ENCODE measurements at places on chromosomes 3 and 15.
A peak's percentile ranks its signal among the peaks of the same experiment; 100 is the strongest.

DNA sequence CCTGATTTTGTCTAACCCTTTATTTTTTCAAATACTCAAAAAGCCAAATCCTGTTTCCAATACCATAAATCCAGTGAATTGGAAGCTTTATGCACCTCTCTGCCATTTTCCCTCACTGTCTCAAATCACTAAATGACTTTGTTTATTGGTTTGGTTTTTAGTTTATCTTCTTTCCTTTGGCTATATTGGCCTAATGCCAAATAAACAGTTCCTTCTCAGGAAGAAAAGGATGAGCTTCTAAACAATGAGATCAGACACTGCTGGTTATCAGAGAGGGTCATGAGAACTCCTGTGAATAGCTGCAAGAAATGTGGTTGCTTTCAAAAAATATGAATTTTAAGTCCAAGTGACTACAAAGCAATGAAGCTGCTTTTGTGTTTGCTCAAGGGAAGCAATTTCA, 359.9 kb downstream of the MECOM start:
- DNase-seq: no peak

DNA sequence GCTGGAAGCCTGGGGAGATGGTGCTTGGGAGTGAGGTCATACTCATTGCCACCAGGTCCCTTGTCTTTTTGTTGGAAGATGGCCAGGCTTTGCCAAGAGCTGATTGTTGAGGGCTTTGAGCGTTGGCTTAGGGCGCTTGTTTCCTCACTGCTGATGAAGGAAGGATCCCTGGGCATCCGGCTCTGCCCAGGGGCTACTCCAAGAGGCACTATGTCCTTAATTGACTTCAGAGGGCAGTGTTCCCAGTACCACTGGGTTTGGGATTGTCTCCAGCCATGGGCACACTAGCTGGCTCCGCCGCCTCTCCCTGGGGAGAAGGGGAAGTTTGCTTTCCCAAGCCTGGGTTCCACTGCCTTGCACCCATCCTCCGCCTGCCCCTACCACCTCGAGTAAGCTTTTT, 57.2 kb upstream of the RGMA start:
- no peak for DNase-seq

GRCh38 chr15:47432826-47433225, 284.5 kb upstream of the SEMA6D start:
- DNase-seq: no peak

DNA sequence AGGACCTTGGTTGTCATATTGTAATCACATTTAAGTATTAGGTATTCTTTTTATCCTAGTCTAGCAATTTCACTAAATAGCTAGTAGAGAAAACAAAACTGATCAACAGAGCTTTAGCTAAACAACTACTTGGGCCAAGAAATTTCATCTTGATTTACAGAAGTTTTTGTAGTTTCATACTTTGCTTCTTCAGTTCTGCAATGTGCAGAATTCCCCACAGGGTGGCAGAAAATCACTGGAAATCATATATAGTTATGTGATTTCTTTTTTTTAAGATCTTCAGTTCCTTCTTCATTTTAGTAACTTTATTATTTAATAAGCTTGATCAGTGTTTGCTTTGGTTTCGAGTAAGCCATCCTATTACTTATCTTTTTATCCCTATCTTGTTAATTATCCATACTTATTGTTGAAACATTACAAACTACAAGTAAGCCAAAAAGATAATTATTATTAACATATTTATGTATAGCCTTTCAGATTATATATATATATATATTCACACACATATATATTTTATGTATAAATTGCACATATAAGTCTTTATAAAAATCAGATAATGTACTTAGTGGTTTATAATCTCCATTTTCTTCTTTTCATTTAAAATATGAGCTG, 2.2 kb upstream of the BNIP2 start:
- peak; percentile 66 for DNase-seq

- DNase-seq: no peak
Observed at GRCh38 chr15:78282324-78282723, 17.1 kb downstream of the SKIC8 start.

DNA sequence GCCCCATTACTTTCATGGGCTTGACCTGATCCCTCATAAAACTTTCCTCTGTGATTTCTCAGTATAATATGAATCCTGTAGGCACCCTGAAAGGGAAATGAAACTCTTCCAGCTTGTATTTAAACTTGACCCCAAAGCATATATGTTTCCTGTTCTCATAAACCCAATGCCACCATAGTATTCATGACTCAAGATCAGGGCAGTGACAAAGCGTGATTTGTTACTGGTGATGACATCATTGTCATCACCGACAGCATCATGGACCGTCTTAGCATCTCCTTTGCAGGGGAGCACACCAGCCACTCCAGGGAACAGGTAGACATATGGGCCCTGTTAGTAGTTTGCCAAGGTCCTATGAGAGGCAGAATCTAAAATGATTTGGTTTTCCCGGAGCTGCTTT, 741.2 kb downstream of the NR2F2 start:
- DNase-seq: no peak

- DNase-seq: peak; percentile 22
Observed at GRCh38 chr3:140128631-140129030, 193.6 kb downstream of the CLSTN2 start.

- DNase-seq: no peak
Observed at GRCh38 chr3:170640737-170641171, 54.9 kb upstream of the SLC7A14 start.

GRCh38 chr3:113276751-113277080, 65.4 kb downstream of the BOC start:
- DNase-seq: no peak

GRCh38 chr3:108102420-108103039, 11.7 kb upstream of the CD47 start:
- no peak for DNase-seq

All from activated naive CD4-positive, alpha-beta T cell treated with anti-CD3 and anti-CD28 coated beads, Interleukin-2, amount 10 ng/mL, durations not matched to agents 7 days and 5 days (primary cell).